ENCODE measurements at places on chromosomes 3 and 15. TPM values are rescaled to one million over a fixed set of nuclear protein-coding genes. Genes with fewer than 3 reads are reported as not detected.

GRCh38 chr3:38142959-38143358, 4.5 kb downstream of the MYD88 start:
- DNase-seq = no peak

- DNase-seq = peak; percentile 1
These were observed 32.6 kb downstream of the ITGA11 start for GRCh38 chr15:68399096-68400065.

DNA sequence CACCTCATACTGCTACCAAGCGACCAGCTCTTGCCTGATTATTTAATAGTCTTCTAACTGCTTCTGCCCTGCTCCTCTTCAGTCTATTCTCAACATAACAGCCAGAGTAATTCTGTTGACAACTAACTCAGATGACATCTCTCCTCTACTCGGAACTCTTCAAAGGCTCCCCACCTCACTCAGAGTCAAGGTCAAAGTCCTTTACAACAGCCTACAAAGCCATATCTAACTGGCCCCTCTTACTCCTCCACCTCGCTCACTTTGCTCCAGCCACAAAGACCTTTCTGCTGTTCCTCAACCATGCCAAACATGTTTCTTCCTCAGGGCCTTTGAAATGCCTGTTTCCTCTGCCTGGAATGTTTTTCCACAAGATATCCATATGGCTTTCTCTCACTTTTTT, 43.6 kb downstream of the PIK3R4 start:
- DNase-seq = no peak

- peak; percentile 8 for DNase-seq
These were observed 65.5 kb upstream of the C3orf49 start for GRCh38 chr3:63753567-63753966.

DNA sequence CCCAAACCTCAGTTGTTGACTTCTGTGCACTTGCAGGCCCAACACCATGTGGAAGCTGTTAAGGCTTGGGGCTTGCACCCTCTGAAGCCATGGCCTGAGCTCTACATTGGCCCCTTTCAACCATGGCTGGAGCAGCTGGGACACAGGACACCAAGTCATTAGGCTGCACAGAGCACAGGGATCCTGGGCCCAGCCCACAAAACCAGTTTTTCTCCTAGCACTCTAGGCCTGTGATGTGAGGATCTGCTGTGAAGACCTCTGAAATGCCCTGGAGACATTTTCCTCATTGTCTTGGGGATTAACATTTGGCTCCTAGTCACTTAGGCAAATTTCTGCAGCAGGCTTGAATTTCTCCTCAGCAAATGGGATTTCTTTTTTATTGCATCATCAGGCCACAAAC, 1255.7 kb downstream of the ZPLD1 start:
- no peak for DNase-seq

DNA sequence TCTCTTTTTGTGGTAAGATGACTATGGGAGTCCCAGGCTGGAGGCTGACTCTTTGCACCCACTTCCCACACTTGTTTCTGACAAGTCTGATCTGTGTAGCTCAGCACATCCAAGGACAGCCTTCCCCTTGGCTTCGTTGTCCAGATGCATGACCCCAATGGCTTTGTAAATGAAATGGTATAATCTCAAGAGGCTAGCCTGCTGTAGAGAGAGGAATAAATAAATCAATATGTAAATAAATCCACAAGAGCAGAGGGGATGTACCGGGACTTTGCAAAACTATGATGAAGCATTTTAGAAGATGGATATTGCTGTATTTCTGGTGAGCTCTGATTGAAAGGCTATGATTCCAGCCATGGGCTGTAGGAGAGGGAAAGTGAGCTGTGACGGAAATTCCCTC, 79.9 kb upstream of the NEO1 start:
- no peak for DNase-seq

DNA sequence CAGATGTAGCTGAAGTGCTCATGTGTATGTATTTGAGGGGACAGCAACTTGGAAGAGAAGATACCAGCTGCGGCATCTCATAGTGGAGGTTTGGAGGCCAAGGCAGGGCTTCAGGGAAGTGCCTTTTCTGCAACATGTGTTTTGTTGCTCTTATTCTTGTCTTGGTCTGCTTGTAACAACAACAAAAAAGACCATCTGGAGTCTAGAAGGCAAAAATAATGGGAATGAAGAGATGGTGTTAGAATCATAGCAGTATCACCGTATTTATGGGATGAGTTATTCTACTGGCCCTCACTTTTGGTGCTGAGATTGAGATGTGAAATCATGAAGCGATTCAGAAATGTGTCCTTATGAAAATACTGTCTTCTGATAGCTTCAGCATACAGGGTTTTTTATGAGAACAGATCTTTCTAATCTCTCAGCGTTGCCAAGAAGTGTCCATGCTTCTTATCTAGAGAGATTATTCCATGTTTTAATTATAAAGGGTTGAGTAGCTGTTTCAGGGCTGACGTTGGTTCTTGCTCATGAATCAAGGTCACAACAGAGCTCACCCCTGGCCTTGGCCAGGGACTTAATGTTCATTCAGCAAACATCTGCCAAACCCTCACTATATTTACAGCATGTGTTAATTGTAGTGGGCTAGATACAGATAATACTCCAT, 58.0 kb downstream of the ITPR1 start:
- no peak for DNase-seq

DNA sequence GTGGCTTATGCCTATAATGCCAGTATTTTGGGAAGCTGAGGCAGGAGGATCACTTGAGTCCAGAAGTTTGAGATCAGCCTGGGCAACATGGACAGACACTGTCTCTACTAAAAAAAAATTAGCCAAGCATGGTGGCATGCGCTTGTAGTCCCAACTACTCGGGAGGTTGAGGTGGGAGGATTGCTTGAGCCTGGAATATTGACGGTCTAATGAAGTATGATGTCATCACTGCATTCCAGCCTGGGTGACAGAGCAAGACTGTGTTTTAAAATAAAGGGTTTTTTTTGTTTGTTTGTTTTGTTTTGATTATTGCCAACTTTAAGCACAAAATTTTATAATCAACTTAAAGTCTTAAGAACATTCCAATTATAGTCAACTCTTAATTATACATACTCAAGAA, 6.8 kb downstream of the PLSCR1 start:
- no peak for DNase-seq

DNA sequence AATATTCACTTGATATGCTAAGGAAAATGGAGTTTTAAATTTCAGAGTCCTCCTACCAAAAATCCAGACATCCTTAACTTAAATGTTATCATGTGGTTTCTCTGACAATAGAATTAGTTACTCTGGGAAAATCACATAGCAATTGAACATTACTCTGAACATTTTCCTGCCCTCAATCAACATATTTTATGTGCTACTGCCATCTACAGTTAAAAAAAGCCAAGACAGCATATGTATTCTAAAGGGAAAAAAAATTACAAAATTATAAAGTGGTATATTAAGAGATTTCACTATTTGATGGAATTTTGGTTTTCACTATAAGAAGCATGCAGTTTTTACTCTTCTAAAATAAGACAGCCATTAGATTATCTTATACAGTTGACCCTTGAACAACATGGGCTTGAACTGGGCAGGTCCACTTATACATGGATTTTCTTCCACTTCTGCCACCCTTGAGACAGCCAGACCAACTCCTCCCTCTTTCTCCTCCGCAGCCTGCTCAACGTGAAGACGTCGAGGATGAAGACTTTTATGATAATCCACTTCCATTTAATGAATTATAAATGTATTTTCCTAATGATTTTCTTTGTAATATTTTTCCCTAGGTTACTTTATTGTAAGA, 122.3 kb downstream of the ATP1B3 start:
- DNase-seq = peak; percentile 30

- no peak for DNase-seq
These were observed 399.4 kb upstream of the ATP11B start for GRCh38 chr3:182393830-182394367.

Gene SRGAP3
- 0.27 TPM for total RNA-seq

Gene NDUFB5
- total RNA-seq = 203 TPM

Gene PML
- 9.6 TPM for total RNA-seq

Gene C2CD4A
- total RNA-seq = 0.63 TPM

Gene SLC9C1
- total RNA-seq = not detected
